ENCODE measurements at places on chromosomes 2 and 18. TPM values are rescaled to one million over a fixed set of nuclear protein-coding genes. Genes with fewer than 3 reads are reported as not detected.
A peak's percentile ranks its signal among the peaks of the same experiment; 100 is the strongest.

DNA sequence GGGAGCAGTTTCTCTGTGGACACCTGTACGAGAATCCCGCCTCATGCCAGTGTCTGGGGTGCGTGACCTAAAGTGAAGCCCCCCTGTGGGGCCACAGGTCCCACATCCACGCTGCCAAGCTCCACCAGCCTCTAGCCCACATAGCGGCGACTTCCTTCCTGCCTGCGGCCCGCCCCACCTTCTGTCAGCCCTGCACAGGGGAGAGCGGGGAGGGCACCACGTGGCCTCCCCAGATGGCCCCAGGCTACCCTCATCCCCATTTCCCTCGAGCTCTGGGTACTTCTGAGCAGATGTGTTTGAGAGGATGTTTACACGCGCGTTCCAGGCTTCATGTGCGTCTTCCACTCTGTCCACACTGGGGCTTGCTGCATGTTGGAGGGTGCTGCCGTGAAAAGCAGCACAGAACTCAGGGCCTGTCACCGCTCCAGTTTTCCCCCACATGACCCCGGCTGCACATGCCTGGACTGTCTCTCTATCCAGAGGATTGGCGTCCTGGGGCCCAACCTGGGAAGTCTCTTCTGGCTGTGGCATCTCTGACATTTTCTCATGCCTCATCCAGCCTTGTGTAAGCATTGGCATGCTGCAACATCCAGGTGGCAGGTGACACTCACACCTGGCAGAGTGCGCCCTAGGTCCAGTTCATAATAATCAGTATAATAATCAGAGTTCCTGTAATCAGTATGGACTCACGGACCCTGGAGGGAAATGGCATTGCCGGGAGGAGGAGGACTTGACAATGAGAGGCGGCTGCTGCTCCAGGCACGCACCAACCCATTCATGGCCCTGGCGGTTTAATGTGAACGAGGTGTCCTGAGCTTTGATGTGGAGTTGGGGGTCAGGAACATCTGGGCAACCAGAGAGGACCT is 146.3 kb upstream of the TWIST2 start:
- no peak for DNase-seq

DNA sequence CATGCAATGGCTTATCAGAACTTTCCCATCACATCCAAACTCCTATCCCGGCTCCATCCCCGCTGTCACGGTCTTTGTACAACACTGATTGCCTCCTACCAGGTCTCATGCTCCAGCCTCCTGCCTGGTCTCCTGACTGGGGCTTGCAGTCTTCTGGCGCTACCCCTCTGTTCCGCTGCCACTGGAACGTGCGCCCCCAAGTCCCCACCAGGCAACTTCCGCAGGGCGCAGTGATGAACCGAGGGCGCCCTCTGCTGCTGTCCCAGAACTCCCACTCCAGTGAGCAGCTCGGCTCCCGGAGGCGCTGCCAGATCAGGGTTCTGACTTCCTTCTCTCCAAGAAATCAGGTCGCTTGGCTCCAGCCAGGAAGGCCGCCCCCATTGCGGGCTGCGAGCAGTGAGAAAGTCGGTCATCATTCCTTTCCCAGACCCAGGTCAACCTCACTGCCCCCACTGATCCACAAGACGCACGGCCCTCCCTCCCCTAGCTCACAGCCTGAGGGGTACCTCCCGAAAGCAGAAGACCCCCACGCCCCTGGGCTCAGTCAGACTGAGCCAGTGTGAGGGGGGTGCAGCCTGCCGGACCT is 43.9 kb upstream of the RAB11FIP5 start:
- DNase-seq, result peak; percentile 78

DNA sequence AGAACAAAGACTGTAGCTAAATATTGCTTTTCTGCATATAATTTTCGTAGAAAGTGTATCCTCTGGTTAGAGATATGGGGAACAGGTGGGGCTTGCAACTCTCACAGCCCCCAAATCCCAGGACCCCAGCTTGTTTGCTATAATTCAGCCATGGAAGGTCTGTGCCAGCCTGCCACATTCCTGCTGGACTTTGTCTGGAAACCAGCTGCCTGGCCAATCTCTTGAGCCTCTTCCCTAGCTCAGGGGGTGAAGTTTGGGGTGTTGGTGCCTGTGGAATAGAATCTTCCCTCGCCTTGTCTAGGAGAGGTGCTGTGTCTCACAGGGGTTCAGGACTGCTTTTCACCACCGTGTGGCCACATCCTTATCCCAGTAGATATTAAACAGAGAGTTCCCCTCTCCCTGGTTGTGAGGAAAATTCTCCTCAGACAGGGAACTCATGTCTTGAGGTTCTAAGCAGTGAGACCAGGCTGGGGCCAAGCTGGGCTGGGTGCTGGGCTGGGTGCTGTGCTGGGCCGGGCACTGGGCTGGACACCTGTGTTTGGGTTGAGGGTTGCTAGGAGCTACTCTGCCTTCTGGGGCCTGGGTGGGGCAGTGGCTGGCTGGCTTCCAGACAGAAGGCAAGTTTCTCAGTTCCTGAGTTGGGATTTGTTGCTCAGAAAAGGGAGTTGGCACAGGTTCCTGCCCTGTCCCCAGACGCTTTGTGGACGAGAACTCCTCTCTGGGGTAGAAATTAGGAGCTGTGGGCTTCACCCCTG is 12.3 kb downstream of the TOGARAM2 start:
- DNase-seq, result no peak

Gene MEP1B
- not detected for polyA plus RNA-seq

Gene ZNF24
- polyA plus RNA-seq, result 14.5 TPM

- peak; percentile 30 for DNase-seq
Measured at GRCh38 chr2:39008665-39009064, 112.2 kb downstream of the SOS1 start.

DNA sequence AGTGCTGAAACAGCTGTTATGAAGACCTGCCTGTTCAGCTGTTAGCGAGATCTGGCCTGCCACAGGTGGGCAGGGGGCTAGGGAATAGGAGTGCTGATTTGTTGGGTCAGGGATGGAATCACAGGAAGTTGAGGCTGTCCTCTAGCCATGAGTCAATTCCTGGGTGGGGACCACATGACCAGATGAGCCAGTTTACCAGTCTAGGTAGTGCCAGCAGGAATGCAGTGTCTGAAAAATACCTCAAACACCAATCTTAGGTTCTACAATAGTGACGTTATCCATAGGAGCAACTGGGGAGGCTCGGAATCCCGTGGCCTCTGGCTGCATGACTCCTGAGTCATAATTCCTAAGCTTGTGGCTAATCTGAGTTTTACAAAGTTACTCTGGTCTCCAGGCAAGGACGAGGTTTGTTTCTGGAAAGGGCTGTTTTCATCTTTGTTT is 44.9 kb downstream of the DYSF start:
- no peak for DNase-seq

GRCh38 chr18:71237641-71238040 is 948.8 kb downstream of the SOCS6 start:
- no peak for DNase-seq

- DNase-seq, result no peak
Measured at GRCh38 chr18:56121669-56122068, 516.7 kb downstream of the TXNL1 start.

Gene RNF152
- polyA plus RNA-seq, result 18.1 TPM

GRCh38 chr2:213087040-213087439 is 64.4 kb downstream of the IKZF2 start:
- no peak for DNase-seq

Gene ANTXR1
- polyA plus RNA-seq, result 139 TPM

DNA sequence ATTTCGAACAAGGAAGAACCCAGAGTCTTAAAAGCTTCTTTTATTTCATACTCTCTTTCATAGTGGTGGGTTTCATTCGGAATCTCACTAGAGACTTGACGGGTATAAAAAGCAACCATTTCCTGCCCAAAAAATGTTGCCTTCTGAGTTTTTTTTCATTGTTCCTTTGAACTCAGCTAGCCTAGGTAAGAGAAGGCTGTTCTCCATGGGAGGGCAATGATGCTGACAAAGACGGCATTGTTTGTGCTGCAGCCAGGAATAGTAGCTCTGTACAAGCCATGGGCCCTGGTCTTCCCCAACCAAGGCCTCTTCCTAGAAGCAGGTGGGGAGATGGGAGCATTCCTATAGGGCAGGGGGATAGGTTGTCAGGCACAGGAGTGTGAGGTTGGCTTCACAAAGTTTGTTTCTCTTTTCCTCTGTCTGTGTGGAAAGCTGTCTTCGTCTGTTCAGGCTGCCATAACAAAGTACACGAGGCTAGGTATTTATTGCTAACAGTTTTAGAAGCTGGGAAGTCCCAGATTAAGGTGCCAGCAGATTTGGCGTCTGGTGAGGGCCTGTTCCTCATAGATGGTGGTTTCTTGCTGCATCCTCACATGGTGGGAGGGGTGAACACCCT is 405.1 kb downstream of the NBAS start:
- no peak for DNase-seq

Gene IDH1
- 25.1 TPM for polyA plus RNA-seq

GRCh38 chr18:58768293-58768974 is 96.2 kb upstream of the ZNF532 start:
- DNase-seq, result peak; percentile 94
